ENCODE measurements at places on chromosomes 1 and 21.

DNA sequence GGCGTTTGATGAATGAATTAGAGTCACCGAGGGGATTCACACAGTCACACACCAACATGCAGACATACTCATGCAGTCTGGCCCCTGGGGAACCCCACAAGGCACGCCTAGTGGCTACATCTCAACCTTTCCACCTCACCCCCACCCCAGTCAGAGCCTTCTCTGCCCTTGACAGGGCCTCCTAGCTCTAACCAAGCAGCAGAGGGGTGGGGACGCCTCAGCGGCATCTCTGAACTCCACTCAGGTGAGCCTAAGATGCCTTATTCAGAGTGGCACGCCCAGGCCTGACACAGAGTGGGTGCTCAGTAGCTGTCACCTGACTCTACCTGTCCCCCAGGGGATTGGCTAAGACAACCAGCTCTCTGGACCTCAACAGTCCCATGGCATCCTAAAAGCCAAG lies 3.7 kb upstream of the SDC3 start:
- DNase-seq: no peak

DNA sequence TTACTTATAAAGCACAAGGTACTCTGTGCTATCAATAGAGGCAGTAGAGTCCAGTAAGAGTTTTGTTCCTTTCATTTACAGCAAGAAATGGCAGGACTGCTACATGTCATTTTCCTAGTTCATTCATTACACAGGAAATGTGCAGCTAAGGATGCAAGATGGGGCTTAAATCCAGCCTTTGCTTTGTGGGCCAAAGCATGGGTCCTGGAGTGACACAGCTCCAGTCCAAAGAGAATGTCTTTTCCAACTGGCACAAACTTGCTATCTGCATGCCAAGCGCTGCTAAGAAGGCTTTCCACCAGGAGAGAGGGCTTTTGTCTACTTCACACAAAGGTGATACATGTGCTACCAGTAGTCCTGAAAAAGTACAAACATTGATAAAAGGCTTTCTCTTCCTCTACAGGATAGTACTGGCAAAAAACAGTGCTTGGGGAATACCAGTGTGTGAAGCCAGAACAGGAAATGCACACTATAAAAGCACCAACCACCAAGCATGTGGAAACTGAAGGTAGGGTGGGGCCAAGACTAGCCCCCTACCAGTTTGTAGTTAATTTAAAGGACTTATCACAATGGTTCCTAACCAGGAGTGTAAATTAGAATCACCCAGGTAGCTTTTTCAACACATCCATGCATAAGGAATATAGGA lies 68.7 kb downstream of the ARID4B start:
- no peak for DNase-seq

- no peak for DNase-seq
These were observed 22.4 kb upstream of the WLS start for GRCh38 chr1:68254667-68255226.

GRCh38 chr21:38712071-38712470 lies 93.7 kb upstream of the ETS2 start:
- DNase-seq: peak; percentile 32

GRCh38 chr1:16009030-16009460 lies 5.0 kb downstream of the SRARP start:
- DNase-seq: peak; percentile 39

- no peak for DNase-seq
These were observed 4.3 kb downstream of the GPR153 start for GRCh38 chr1:6256645-6257044.

Measured in HFF-Myc (cell line).